ENCODE measurements at places on chromosomes 13 and 19.

DNA sequence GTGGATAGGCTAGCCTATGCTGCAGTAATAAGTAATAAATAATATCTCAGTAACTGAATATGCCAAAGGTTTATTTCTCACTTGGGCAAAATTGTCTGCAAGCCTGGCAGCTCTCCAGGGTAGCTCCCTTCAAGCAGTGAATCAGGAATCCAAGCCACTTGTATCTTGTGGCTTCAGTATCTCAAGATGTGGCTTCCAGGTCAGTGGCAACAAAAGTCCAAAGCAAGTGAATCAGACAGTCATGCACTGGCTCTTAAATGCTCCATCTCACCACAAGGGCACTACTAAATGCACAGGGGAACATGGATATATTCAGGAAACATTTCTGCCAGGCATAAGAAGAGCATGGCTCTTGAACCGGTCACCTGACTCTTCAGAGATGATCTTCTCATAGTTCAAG is 126.3 kb downstream of the KCTD12 start:
- no peak for DNase-seq

DNA sequence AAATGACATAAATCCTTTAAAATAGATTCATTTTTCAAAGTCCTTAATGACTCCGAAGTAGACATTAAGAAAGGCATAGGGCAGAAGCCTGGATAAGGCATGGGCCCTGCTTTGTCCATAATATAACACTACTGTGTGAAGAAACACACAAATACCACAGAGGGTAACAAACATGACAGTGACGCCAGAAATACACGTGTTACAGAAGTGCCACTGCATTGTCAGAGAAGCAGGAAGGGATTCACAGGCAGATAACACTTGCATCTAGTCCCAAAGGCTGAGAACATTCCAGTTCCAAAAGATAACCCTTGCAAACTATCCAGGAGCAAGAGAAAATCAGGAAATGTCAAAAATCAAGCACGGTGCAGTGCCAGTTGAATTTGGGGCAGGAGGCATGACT is 633.2 kb downstream of the LIG4 start:
- no peak for DNase-seq

DNA sequence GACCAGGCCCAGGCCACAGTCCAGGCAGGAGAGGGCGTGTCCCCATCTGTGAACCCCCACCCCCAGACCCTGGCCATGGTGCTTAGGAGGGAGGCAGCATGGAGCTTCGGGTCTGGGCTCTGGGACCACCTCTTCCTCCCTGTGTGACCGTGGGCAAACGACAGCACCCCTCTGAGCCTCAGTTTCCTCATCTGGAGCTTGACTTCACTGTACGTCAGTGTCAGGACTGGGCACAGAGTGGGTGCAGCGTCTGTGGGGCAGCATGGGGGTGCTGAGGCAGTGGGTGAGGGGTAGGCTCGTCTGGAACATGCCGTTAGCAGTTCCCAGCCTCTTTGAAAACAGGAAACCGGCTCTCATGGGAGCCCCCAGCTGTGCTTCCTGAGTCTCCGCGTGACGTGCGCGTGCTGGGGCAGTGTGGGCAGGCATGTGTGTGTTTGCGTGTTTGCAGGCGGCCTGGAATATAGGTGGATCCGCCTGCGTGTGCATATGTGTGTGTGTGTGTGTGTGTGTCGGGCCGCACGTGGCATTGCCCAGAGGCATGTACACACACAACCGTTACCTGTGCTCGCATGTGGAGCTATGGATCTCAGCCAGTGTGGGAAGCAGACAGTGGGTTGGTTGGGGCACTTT is 15.8 kb downstream of the ARRDC2 start:
- no peak for DNase-seq

DNA sequence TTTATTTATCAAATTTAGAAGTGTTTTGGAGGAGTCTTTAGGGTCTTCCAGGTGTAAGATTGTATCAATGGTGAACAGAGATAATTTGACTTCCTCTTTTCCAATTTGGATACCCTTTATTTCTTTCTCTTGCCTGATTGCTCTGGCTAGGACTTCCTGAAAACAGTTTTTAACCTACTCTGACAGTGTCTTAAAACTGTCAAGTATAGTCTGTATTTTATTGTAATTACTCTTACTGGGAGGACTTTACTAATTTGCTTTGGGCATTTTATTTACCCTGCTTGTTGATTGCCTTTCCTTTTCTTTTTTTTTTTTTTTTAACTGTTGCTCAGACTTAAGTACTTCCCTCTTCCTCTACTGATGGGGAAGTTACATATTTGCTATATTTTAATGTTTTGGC is 81.3 kb downstream of the URI1 start:
- no peak for DNase-seq

DNA sequence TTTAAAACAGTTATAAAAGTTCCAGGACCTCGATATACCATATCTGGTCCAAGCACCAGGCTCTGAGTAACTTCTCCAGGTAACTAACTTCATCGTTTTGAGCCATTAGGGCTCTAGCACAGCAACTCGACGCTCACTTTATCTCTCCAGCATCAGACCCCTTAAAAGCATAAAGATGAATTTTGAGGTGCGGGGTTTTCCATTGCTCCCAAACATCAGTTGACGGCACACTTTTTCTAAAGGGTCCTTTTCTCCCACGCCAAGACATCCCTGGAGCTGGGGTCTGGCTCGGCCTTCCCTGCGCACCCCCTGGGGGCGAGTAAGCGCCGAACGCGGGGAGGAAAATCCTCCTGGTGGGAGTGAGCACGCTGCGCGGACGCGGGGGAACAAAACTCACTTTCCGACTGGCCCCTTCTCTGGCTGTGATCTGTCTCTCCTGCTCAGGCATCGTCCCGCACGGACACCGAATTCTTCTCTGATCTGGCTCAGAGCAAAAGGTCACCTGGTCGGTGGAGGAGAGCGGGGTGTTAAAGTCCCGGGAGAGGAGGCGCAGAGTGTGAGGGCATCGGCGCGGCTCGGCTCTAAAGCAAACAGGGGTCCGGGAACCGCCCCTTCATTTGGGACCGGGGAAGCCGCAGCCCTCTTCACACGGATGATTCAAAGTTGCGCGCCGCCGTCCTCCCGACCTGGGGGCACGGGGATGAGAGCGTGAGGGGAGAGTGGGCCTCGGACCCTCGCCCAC is at the start of gene ATP7B:
TSS of gene ATP7B (minus strand) at position 561 of the 742 bp plus-strand sequence. CDS start at position 448, 113 bp downstream.
- no peak for DNase-seq

GRCh38 chr13:65133094-65133493 is 2097.0 kb downstream of the PCDH9 start:
- DNase-seq, result no peak

DNA sequence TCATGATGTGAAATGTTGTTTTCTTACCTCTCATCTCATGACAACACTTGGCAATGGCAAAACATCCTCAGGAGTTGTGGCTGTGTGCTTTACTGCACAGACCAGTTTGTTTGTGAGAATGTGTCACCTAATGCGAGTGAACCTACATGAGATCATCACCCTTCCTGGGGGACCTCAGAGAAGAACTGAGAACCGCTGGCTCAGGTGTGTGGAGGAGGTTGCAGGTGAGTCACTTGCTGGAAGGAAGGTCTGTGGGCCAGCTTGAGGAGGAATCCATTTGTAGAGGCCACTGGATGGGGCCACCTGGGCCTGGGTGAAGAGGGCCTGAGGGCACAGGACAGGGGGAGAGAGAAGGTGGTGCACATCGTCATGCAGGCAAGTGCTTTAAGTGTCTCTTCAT is 3.0 kb upstream of the CEACAM1 start:
- no peak for DNase-seq

GRCh38 chr13:44726778-44727177 is 150.6 kb upstream of the TSC22D1 start:
- DNase-seq, result no peak

DNA sequence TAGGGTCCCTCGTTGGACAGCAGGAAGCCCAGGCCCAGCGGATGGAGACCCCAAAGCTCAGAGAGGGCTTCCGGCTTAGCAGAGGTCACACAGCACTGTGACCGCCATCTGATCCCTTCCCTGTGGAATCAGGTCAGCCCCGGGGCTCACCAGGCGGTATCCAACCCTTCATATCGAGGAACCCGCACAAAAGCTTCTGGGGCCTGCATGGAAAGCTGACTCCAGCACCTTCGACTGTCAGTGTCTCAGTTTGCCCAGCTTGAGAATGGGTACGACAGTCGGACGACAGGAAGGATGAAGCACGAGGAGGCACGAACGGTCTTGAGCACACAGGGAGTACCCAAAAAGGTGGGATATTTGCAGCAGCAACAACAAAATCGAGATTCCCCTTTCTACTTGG is 2.6 kb downstream of the TLE5 start:
- no peak for DNase-seq

DNA sequence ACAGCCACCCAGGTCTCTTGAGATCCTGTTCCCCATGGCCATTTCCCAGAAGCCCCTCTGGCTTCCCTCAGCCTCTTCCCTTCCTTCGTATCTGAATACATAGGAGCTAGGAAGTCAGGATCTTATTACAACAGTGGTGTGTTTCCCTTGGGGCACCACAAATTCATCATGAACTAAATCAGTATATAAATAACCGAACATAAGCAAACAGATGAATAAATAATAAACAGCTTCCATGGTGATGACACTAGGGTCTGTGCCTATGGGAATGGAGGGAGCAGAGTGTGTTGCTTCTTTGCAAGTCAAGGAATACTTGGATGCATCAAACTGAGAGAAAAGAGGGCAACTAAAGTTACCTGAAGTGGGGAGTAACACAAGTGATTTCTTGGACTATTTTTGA is 527.6 kb downstream of the LMO7 start:
- DNase-seq, result no peak

GRCh38 chr13:76892488-76892887 is 6.3 kb upstream of the KCTD12 start:
- DNase-seq, result no peak

DNA sequence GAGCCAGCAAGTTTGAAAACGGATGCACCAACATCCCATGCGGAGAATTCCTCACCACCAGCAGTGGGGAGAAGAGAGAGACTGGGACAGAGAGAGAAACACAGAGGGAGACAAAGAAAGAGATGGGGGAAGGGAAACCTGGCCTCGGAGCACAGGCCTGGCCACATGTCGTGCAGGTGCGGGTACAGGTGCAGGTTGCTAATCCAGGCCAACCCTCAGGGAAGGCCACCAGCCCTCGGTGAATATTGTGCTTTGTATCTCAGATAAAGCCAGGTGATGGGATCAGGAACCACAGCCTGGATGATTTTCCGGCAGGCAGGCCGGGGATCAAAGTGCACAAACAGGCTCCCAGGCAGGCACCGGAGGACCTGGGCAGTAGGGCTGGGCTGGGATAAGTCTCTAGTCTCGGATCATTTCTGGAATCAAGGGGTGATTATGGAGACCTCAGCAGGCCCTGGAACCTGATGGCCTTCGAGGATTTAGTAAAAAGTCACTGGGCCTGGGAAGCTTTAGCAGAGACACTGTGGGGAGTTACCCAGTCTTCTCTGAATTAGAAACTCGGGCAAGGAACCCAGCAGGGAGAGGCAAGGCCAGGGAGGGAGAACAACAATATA is 3.7 kb downstream of the GAS6 start:
- no peak for DNase-seq

GRCh38 chr19:409516-410242 is 732 bp upstream of the C2CD4C start:
- no peak for DNase-seq

Data from fibroblast of the conjunctiva (primary cell).